Left lung (tissue), 14 donors: ENCODE measurements at places on chromosomes 5 and 9. TPM values are rescaled to one million over a fixed set of nuclear protein-coding genes. Genes with fewer than 3 reads are reported as not detected.
A peak's percentile ranks its signal among the peaks of the same experiment; 100 is the strongest.

GRCh38 chr9:114008667-114009410, 69.3 kb downstream of the AMBP start:
- DNase-seq: no peak

DNA sequence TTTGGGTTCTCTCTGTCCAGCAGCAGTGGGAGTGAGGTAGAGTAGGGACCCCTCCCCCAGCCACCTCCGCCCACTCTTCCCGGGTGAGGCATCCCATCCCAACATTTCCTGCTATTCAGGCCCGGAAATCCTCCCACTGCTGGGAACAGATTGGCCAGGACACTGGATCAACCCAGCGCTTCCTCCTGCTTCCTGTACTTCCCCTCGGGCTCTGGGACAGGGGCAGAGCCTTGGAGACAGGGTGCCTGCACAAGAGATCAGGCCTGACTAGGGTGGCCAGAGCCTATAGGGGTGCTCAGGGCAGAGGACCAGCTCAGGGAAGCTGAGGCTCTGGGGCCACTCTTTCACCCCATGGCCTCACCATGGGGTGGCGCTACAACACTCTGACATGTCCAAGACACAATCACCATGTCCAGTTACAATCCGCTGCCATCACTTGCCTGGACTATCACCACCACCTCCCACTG, 14.5 kb downstream of the SH2D3C start:
- DNase-seq: no peak

- DNase-seq: no peak
Observed at GRCh38 chr9:18074041-18074440, 399.9 kb upstream of the ADAMTSL1 start.

- DNase-seq: no peak
Observed at GRCh38 chr9:126724226-126724625, 80.6 kb upstream of the ZBTB43 start.

DNA sequence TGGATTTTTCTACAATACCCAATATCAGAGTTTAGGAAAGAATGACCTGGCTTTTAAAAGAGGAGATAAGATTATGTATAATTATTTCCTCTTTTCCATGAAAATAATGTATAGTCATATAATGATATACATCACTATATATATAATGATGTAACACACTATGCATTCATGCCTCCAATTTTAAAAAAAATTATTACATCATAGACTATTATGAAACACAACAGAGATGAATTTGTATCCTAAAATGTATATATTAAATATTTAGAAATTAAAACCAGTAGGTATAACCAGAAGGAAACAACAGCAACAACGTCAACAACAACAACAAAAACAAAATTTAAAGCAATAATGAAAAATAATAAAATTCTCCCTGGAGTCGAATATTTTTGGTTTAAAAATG, 1856.5 kb upstream of the CDH6 start:
- no peak for DNase-seq

Gene PCDHGA12
- 3.2 TPM for polyA plus RNA-seq

GRCh38 chr9:89486681-89487080, 11.2 kb downstream of the SEMA4D start:
- DNase-seq: no peak

DNA sequence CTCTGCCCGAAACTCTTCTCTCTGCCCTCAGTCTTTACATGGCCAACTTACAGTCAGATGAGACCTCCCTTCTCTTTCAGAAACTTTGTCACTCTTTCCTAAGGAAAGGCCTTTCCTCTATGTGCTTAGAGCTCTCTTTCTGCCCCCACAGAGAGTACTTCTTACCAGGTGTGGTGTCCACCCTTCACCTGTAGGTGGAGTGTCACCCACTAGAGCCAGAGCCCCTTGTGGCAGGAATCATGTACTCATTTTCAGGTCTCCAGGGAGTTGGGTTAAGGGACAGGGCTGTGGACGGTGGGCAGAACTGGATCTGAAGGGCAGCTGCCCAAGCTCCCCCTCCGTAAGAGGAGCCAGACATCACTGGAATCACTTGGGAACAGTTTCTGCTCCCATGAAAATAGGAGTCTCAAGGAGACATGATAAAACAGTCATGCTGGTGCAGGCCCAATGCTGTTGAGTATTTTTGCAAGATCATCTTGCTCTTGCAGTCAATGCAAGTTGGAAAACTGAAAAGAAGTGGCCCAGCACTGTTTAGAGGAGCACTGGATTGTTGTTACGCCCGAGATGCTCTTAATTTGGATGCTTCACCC, 436.7 kb downstream of the ZSWIM6 start:
- DNase-seq: no peak

DNA sequence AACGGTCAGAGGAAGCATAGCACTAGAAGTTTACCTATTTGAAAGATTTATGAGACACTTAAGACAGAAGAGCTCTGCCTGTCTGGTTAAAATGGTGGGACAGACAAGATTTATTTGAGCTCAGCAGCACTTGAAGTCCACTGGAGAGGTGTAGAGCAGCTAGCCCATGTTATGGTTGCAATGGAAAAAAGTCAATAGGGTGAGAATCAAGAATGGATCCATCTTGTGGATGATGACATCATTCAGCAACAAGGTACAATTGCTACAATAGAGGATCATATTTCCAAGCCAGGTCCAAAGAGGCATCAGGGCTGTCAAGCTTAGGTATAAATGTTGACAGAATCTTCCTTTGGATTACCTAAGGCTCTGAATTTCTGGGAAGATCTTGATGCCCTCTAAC, 21.1 kb upstream of the ZNF131 start:
- DNase-seq: no peak

DNA sequence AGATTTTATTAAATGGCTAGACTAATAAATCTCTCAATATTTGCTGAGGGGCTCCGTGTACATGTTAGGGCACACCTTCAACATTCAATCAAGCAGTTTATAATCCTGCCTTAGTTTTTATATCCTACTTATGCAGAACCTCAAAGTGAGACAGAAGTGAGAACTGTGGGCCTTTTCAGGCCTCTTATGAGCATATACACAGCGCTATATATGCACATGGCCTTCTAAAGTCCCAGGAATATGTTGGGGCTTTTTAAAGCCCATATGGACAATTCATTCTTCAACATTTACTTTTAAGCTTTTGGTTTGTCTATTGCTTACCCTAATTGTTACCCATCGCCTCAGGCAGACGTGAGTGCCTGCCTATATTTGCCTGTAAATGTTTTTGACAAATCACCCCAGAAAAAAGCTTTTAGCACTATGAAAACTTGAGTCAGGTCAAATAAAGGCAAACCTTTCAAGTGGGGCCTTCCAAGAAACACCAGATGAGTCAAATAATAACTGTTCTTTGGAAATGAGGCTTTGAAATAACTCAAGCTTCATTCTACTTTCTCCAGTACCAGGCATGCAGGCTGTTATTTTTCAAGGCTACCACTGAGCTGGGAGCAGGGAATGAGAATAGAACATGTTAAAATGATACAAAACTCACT, 58.2 kb downstream of the ESM1 start:
- no peak for DNase-seq

GRCh38 chr9:130927338-130927737, 11.7 kb downstream of the FIBCD1 start:
- no peak for DNase-seq

Gene C5orf52
- not detected for polyA plus RNA-seq

GRCh38 chr5:172243302-172243701, 40.3 kb downstream of the UBTD2 start:
- no peak for DNase-seq

Gene CTXN3
- 0.17 TPM for polyA plus RNA-seq

DNA sequence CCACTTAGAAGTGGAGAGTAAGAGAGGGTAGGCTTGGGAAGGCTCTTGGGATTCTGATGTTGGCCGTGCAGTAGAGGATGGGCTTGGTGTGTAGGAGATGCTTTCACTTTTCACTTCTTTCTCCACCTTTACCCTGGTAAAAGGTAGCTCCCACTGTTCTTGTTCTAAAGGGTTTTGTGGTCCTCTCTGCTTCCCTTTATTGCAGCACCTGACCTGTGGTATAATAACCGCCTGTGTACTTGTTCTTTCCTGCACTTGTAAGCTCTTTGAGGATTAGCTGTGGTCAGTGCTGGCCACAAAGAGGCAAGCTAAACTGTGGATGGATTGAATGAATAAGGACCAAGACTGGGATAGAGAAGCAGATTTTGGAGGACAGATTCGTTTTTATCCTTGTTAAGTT, 25.2 kb downstream of the KDM4C start:
- no peak for DNase-seq

- DNase-seq: no peak
Observed at GRCh38 chr9:11149065-11149464, 536.3 kb upstream of the PTPRD start.

GRCh38 chr5:57576317-57576716, 93.7 kb upstream of the ACTBL2 start:
- no peak for DNase-seq

DNA sequence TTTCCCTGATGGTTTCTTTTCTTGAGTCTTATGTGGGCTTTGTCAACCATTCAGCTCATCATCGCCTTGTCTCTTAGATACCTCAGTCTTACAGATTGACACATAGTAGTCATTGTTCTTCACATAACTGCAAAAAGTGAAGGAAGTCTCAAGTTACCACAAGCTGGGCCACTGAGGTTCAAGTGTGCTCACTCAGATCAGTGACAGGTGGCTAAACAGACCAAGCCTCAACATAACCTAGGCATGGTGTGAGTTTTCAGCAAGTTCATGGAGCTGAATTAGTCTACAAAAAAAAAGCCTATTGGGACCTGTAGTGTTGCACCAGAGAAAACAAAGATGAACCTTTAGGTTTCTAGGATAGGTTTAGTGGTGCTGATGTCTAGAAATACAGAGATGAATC, 58.2 kb downstream of the RFK start:
- DNase-seq: no peak

- DNase-seq: no peak
Observed at GRCh38 chr5:93285461-93285860, 295.6 kb downstream of the NR2F1-AS1 start.

- no peak for DNase-seq
Observed at GRCh38 chr5:36720688-36721087, 114.3 kb downstream of the SLC1A3 start.

Gene PCDHA9
- polyA plus RNA-seq: 0.03 TPM

- no peak for DNase-seq
Observed at GRCh38 chr5:76617675-76618074, 5.5 kb downstream of the F2RL2 start.

DNA sequence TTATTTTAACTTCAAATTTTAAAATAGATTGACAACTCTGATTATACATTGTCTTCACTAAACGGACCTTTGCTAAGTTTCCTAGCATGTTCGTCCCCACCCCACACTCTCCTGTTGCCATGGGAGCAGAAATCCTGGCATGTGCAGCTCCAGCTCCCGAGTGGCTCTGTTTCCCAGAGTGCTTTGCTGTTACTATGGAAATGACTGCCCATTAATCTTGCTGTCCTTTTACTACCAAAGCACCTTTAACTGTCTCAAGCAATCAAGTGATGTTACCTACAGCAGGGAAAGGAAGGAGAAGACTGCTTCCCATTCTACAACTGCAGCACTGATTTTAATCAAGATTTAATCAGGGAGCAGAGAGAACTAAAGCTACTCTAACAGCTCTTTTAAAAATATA, 212.0 kb upstream of the KIF2A start:
- DNase-seq: peak; percentile 42

- DNase-seq: no peak
Observed at GRCh38 chr5:114176356-114176755, 185.5 kb upstream of the KCNN2 start.

Gene PHYHD1
- polyA plus RNA-seq: 35.0 TPM

Gene GLRA1
- polyA plus RNA-seq: not detected

DNA sequence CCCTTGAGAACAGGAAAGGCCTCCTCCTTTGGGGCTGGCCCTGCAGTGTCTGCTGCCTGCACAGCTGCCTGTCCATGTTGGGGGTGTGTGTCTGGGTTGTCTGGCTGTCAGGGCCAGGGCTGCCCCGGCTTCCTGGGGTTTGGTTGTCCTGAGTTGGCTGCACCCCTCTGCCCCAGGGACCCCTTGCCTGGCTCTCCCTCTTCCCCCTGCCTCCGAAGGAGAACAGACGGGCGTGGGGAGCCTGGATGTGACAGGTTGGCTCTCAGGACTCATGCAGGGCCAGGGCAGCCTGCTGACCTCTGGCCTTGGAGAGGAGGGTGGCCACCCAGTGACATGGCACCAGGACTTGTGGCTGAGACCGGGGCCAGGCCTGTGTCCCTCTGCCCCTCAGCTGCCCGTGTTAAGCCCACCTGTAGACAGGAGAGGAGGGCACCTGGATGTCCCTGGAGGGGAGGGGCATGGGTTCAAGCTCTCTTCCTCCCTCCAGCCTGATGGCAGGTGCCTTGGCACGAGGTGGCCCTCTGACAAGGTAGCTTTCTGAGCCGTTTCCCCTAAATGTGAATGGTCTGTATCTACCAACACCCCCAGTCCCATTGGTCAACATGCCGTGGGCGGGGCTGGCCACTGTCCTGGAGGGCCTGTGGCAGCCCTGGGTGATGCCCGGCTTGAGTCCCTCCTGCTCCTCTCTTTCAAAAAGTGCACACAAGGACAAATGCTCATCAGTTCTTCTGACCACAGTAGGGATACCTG, 34.9 kb downstream of the WNK2 start:
- DNase-seq: no peak

- peak; percentile 82 for DNase-seq
Observed at GRCh38 chr9:130042885-130043653, at the start of gene FNBP1. Gene FNBP1 (minus strand): TSS chr9:130043189. CDS start chr9:130042975, 214 bp downstream.

DNA sequence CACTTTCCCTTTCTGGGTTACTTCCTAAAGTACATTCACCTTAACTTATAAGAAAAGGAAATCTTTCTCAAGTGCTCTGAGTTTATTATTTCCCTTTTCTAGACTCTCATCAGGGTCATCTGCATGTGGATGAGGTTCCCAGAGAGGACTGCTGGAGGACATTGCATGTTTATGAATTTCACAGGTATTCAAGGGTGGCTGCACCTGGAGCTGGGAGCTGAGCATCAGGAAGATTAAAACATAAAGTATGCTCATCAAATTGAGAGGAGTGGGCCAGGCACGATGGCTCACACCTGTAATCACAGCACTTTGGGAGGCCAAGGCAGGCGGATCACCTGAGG, 34.7 kb upstream of the PLIN2 start:
- no peak for DNase-seq

Gene FIBCD1
- 0.64 TPM for polyA plus RNA-seq

Gene SLU7
- polyA plus RNA-seq: 72.8 TPM

DNA sequence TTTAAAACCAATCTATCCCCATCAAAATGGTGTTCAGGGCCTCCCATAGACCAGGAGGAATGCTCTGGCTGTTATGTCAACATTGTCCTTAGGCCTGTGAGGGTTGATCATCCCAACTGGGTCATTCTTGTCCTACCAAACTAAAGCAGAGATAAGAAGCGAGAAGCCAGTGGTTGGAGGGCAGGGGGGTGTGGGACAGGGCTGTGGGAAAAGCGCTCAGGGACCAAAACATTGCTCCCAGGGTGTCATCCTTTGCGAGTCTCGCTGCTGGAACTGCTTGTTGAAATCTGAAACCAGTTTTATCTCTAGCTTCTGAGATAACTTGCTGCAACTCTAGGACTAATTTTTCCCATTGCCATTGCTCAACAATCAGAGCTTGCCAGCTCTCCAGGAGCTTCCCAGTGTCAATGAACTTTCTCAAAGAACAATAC, 48.1 kb downstream of the SPATA31C2 start:
- peak; percentile 51 for DNase-seq

- peak; percentile 59 for DNase-seq
Observed at GRCh38 chr9:106697750-106698502, 165.0 kb upstream of the ZNF462 start.
